A172 (cell line): ENCODE measurements at places on chromosomes 1 and 21. TPM values are rescaled to one million over a fixed set of nuclear protein-coding genes. Genes with fewer than 3 reads are reported as not detected.
A peak's percentile ranks its signal among the peaks of the same experiment; 100 is the strongest.

SIM2 gene
- 0.86 and 5.1 TPM in 2 replicates for total RNA-seq

MARK1 gene
- total RNA-seq: 0.34 and 1.2 TPM in 2 replicates

GPA33 gene
- 0.24 TPM in 1 of 2 replicates, not detected in the other for total RNA-seq

- DNase-seq: no peak
Measured at GRCh38 chr1:161737625-161738024, 12.0 kb upstream of the DUSP12 start.

DNA sequence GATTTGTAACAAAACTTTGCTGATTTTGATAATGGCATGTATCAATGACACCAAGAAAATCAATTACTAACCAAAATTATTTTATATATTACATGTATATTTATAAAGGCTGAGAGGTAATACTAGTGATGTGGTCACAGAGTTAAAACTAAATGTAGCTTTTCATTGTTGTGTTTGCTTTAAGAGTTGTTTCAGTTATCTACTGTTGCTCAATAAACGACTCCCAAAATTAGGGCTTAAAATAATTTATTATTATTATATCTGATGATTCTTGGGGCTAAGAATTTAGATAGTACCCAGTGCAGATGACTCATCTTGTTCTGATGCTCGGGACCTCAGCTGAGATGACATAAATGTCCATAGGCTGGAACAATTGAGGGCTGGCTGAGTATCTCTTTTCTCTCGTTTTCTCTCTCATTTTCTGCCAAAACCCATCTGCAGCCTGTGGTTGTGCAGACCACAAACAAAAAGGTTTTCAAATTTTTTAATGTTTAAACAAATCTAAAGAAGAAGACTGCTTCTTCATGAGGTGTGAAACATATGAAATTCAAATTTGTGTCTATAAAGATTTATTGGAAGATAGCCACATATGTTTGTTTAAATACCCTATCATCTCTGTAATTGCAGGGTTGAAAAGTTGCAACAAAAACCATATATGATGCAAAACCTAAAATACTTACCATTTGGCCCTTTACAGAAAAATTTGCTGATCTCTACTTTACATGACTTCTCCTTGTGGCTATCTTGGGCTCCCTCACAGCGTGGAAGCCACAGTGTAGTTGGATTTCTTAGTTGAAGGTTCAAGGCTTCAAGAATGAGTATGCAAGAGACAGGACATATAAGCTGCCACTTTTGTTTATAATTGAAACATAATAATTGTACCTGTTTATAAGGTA is 14.8 kb upstream of the PTPRC start:
- DNase-seq: peak; percentile 45

GRCh38 chr1:12019858-12020509 is 686 bp downstream of the MIIP start:
- no peak for DNase-seq

TOMM20 gene
- total RNA-seq: 151 and 161 TPM in 2 replicates

- DNase-seq: no peak
Measured at GRCh38 chr1:206951318-206952100, 5.2 kb upstream of the PIGR start.

DNA sequence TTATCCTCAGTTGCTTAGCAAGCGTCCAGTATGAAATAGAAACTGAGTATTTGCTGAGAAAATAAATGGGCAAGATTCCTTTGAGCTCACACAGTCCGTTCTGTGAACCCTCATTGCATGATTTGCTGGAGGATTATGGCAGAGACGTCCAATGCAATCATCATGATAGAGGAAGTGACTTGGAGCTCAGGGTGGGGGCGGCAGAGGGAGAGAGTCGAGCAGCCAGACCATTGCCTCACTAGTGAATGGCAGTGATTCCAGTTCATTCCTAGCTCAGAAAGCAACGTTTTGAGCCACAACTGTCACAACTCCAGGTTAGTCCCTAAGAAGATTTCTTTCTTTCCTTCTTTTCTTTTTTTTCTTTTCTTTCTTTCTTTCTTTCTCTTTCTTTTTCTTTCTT is 27.5 kb upstream of the COL9A2 start:
- DNase-seq: peak; percentile 13

DNA sequence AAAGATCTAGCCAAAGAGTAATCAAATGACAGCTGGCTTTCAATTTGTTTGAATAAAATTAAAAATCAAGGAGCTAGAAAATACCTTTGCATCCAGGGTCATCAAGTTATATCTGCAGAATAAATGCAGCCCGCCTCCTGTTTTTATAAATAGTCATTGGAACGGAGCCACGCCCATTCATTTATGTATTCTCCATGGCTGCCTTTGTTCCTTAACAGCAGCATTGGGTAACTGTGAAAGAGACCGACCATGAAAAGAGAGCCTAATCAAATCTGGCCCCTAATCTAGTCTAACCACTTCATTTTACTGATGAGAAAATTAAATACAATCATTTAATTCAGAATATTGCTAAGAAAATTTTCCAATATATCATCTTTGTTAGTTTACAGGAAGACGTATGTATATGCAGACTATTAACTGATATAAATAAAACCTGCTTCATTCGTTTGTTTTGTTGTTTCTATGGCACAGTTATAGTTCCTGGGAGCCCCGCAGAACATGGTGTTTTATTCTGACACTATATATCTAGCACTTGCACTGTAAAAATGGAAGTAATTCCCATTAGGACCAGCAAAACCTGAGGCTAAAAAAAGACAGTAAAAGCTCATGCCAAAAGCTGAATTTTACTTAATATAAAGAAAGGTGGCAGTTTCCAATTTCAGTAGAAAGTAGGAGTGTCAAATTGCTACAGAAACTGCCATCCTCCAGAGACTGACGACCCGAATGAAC is 111.8 kb upstream of the PALMD start:
- DNase-seq: no peak

GIPC2 gene
- total RNA-seq: 0.02 and 0.07 TPM in 2 replicates

NTNG1 gene
- not detected in 2 replicates for total RNA-seq

DNA sequence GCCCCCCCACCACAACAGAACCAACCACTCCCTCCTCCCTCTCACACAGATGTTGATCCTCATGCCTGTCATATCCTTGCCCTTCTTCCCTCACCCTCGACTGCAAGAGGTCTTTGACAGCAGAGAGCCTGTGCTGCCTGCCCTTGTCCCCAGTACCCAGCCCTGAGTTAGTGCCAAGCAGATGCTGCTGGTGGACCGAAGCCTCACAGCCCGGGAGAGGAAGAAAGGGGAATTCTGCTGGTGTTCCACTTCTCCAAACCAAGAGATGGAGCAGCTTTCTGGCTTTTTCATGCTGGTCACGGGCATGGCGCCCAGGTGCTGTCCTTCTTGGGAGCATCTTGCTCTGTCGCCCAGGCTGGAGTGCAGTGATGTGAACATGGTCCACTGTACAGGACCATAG is 69.1 kb downstream of the SLC66A1 start:
- no peak for DNase-seq

DNA sequence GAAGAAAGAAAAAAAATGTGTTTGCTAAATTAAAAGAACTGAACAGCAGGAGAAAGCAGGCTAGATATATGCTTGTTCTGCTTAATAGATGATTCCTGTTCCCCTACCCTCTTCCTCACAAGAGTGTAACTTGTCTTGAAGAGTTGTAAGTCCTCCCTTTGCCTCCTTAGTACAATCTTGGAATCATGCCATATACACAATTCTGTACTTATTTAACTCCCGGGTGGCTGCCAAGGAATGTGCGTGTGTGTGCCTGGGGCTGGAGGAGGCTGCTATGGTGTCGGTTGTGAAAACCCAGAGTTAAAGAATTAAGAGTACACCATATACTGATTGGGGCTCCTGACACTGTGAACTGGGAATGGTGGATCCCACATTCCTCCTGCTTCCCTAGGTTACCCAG is 194.2 kb downstream of the SIPA1L2 start:
- no peak for DNase-seq

DNA sequence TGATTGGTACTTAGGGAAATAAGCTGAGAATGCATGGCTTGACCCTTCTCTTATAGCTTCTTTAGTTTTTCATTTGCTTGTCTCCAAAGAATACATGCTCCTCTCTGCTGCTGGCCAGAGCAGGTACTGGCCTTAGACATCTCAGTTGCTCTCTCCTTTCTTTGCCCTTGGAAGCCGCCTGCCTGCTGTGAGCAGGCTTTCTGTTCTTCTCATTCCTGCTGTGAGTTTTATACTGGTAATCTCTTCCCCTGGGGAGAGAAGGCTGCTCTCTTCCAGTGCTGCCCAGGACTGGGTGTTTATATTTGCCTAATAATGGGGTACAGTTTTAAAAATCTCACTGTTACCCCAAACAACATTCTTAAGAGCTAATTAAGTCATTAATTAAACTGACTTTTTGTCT is 323.5 kb upstream of the LRRC7 start:
- DNase-seq: no peak

- peak; percentile 33 for DNase-seq
Measured at GRCh38 chr1:22916471-22916820, 56.2 kb downstream of the LACTBL1 start.

GRCh38 chr1:240190881-240191401 is 99.3 kb downstream of the FMN2 start:
- peak; percentile 93 for DNase-seq

LYPLAL1 gene
- 50.8 and 54.0 TPM in 2 replicates for total RNA-seq

GRCh38 chr1:19975423-19976193 is 3.8 kb downstream of the PLA2G2A start:
- no peak for DNase-seq

DNA sequence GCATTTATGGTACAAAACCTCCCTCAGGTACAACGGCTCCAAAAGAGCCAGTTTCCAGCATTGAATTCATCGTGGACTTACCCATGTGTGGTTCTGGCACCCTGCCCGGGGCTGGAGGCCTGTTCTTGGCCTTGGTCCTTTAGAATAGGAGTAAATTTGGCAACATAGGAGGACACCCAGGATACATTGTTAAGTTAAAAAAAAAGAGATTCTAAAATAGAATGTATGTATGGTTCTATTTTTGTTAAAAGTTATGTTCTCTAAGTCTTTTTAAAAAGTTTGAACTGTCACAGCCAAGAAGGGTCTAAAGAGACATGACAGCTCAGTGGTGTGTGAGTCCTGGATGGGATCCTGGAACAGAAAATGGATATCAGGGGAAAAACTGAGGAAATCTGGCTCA is 25.9 kb downstream of the EPHX1 start:
- no peak for DNase-seq

ESPN gene
- total RNA-seq: 4.0 TPM in 1 of 2 replicates, not detected in the other

PIGM gene
- total RNA-seq: 11.4 and 12.8 TPM in 2 replicates

DNA sequence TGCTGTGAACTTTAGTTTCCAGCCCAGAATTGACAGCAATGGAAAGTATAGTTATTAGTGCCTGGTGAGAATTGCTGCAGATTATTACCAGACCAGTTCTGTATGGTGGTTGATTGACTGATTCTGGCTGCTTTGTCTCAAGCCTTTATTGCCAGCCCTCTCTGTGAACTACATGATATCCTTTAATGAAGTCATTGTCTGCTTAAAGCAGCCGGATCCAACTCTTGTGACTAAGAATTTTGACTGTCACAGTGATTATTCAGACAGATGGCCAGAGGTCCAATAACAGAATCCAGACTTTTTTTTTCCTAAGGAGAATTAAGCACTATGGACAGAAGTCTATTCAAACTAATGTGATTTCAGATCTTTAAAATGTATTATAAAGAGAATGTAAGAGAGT is 1548.6 kb upstream of the B3GALT2 start:
- DNase-seq: no peak

GRCh38 chr21:42187976-42188653 is 30.8 kb upstream of the ABCG1 start:
- peak; percentile 46 for DNase-seq

LRRC52 gene
- total RNA-seq: not detected in 2 replicates

KCND3 gene
- total RNA-seq: 0.07 and 0.17 TPM in 2 replicates

GRCh38 chr1:204359131-204359473 is 627 bp downstream of the PLEKHA6 start:
- DNase-seq: no peak

UTS2 gene
- not detected in 2 replicates for total RNA-seq

CD2 gene
- not detected in 2 replicates for total RNA-seq
